ENCODE measurements at places on chromosomes 11 and 22.

- no peak for DNase-seq
Measured at GRCh38 chr11:73237471-73238290, 19.6 kb downstream of the P2RY2 start.

DNA sequence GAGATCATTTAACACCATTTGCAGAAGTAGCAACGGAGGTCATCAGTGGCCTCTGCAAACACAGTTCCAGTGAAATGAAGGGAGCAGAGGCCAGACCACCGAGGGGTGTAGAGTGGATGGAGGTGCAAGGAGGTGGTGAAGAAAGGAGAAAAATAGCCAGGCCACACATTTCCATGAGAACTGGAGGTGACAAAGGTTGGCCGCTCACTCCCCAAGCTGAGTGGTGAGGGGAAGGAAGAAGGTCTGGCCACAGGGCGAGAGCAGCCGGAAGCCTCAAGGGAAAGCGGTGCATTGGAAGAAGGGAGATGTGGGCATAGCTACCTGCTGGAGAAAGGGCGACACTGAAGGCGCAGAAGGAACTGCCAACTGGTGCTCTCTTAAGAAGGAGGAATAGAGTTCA is 20.1 kb upstream of the TMPRSS4 start:
- DNase-seq: no peak

- DNase-seq: no peak
Measured at GRCh38 chr11:47162426-47162825, 14.3 kb downstream of the ARFGAP2 start.

DNA sequence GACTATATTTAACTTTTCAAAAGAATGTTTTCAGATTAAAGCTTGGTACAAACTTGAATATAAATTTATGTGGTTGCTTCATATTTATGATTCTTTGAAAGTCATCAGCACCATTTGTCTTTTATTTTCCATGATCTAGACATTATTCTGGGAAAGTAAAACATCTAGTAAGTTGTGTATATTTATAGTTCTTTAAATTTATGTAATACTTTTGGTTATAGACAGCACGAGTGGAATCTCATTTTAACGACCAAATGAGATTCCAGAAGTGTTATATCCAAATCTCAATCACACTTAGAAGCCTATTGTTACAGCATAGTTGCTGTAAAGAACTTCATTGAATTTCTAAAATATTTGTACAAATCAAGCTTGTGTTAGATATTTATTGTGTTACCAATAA is 212.3 kb downstream of the DDX10 start:
- DNase-seq: no peak

DNA sequence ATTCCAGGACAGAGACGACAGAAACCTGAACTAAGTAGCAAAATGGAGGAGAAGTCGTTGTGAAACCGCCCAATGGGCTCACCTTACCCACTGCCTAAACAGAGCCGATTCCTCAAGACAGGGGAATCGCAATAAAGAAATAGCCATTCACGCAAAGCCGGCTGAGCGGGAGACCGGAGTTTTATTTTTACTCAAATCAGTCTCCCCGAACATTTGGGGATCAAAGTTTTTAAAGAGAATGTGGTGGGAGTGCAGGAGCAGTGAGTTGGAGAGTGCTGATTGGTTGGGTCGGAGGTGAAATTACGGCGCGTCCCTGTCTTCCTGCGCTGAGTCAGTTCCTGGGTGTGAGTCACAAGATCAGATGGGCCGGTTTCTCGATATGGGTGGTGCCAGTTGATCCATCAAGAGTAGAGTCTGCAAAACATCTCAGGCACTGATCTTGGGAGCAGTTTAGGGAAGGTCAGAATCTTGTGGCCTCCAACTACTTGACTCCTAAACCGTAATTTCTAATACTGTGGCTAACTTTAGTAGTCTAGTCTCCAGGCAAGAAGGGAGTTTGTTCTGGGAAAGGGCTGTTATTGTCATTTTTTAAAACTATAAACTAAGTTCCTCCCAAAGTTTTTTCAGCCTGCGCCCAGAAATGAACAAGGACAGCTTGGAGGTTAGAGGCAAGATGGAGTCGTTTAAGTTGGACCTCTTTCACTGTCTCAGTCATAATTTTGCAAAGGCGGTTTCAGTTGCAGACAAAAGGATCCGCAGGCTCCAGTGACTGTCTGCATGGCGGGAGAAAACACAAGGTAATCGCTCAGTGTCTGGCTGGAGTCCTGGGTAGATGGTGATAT is 34.1 kb downstream of the OR4D9 start:
- no peak for DNase-seq

GRCh38 chr11:85127349-85127748 is 499.8 kb downstream of the DLG2 start:
- DNase-seq: no peak

DNA sequence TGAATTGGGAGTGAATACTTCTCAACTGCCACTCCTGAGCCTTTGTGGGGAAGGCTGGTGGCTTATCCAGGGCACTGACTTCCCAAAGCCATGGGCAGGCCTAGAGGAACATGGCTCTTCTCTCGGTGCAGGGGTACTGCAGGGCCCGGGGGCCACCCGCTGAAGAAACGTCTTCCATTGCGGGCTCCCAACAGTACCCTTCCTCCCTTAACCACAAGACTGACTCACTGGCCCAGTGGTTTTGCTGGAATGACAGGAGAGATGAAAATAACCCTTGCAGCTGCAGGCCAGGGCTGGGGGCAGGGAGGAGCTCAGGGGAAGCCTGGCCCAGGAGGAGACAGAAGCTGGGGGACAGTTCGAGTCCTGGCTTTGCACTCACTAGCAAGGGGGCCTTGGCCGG is 13.5 kb downstream of the TXN2 start:
- DNase-seq: no peak

DNA sequence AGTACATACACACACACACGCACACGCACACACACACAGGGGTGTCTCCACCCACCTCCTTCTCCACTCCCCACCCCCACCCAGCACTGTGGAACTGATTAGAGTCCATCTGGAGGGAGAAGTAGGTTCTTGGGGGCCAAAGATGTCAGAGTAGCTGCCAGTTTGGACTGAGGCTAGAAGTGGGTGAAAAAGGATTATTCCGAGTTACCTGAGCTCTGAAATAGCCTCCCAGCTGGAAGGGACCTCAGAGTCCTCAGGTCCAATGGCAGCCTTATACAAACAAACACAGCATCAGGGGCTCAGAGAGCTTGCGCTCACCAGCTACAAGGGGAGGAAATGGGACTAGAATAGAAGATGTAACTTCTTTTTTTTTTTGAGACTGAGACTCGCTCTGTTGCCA is 20.8 kb downstream of the IL10RA start:
- DNase-seq: no peak

DNA sequence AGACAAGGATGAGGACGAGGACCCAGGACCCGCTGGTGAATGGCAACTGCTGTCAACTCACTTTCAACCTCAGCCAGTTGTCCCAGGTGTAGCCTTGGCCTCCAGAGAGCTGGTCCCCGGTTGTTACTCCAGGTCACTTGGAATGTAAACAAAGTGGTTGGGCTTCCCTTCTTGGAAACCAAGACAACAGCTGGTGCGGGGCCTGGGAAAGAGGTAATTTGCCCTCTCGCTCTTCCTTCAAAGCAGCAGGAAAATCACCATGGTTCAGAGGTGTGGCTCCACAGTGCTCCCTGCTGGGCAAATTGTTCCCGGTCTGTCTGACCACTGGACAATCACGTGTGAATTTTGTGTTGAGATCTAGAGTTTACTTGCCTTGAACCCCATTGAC is 15.0 kb downstream of the SLC1A2 start:
- no peak for DNase-seq

GRCh38 chr11:2209900-2210321 is 38.3 kb upstream of the TH start:
- DNase-seq: no peak

DNA sequence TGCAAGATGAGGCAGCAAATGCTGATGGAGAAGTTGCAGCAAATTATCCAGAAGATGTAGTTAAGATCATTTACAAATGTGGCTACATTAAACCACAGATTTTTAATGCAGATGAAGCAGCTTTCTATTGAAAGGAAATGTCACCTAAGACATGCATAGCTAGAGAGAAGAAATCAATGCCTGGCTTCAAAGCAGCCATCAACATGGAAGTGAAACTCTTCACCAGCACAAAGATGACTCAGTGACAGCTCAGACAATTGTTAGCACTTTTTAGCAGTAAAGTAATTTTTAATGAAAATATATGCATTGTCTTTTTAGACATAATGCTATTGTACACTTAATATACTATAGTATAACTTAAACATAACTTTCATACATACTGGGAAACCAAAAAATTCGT is 71.4 kb downstream of the FANCF start:
- DNase-seq: no peak

DNA sequence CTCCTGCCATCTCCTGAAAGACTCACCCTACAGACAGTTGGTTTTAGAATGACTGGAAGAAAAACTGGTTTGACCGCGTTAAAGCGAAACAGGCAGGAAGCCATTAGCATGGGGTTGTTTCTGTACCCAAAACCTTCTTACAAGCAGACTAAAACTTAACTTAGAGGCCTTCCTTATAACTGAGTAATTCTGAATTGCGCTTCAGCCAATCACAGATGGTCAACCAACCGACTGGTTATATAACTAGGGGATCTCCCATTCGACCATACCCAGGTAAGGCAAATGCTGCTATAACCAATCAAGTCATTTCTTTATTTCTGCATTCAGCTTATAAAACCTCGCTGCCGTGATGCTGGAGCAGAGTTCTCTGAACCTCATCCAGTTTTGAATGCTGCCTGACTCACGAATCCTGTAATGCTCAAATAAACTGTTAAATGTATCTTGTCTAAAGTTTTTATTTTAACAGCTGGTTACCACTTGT is 87.8 kb upstream of the DRD2 start:
- no peak for DNase-seq

GRCh38 chr11:127632546-127632945 is 632.0 kb upstream of the KIRREL3 start:
- DNase-seq: no peak

DNA sequence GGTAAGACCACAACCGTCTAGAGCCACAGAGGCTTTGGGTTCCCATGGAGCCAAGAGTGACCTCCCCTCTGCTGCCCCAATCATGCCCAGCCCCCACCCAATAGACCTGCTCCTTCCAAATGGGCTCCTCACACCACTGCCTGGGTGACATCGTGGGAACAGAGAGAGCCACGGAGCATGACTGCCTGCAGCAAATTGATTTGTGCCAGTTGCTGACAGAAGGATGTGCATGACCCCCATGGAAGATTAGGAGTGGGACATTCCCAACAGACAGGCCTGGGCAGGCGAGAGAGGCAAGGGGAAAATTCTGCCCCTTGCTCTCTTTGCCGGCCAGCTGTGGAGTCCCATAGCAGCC is 88.5 kb downstream of the TENM4 start:
- no peak for DNase-seq

- no peak for DNase-seq
Measured at GRCh38 chr11:112459001-112459400, 198.3 kb upstream of the PLET1 start.

DNA sequence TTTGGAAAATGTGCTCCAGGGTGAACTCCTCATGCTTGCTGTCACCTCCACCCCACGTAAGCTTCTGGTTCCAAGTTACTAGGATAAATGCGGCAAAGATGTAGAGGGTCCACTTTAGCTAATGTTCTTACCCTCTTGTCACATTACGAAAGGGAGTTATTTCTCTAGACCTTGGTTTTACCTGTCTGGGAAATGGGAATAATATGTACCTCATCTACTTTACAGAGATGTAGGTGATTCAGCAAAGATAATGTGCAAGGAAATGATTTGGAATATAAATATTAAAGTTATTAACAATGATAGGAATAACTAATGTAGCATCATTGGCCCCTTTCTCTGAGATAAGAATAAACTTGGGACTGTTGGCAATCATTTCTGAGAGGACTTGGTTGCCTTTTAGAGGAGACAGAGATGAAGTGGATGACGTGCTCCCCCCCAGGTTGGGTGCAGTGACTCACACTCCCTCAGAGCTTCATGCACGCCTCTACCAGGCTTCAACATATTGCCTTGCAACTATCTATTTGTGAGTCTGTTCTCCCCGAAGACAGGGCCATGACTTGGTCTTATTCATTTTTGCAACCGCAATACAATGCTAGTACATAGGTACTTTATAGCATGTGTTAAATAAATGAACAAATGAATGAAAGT is 97.1 kb downstream of the ME3 start:
- no peak for DNase-seq

DNA sequence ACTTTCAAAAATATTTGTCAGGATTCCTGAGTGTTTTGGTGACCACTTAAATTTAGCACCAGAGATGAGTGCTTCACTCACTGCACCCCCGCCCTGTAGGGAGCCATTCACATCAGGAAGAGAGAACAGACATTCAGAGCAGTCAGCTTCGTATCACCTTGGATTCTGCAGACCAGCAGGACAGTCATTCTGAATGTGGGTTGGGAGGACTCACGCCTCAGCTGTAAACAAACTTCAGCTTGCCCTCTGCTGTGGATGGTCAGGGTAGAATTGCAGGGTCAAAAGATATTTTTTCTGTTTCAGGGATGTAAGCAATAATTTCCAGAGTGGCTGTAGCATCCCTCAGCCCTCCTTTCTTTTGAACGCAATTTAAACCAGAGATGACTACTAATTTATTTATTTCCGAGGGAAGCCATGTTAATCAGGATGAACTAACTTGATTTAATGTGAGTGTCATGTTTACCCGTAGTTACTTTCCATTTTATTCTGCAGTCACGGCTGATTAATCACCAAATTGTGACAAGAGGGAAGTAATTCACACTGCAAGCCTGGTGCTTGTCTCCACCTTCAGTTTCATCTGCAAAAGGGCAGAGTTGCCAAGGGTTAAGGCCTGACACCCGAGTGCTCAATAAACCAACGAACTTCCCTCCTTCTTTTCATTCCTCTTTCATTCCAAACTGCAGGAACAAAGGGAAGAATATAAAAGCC is 174.2 kb upstream of the DDI1 start:
- DNase-seq: no peak

GRCh38 chr11:65981972-65982823 is 19.8 kb downstream of the EIF1AD start:
- no peak for DNase-seq

- no peak for DNase-seq
Measured at GRCh38 chr11:11732116-11732515, 109.7 kb upstream of the USP47 start.

GRCh38 chr11:27423125-27423524 is 49.5 kb downstream of the LGR4 start:
- DNase-seq: no peak

DNA sequence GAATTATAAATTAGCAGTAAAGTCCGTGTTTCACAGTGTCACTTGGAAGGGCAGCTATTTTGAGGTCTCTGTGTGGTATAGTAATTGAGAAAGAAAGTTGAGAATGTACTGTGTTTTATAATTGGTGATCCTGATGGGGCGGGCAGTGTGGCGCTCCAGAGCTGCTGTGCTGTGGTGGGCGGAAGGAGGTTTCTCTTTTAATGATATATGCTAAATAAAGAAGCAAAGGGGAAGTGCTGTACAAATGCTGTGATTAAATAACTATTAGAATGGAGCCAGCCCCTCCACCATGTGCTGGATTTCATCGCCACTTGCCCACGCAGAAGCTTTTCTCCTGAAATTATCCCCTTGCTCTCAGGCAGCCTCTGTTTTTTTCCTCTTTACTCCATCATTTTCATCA is 24.6 kb downstream of the ATXN10 start:
- DNase-seq: no peak

DNA sequence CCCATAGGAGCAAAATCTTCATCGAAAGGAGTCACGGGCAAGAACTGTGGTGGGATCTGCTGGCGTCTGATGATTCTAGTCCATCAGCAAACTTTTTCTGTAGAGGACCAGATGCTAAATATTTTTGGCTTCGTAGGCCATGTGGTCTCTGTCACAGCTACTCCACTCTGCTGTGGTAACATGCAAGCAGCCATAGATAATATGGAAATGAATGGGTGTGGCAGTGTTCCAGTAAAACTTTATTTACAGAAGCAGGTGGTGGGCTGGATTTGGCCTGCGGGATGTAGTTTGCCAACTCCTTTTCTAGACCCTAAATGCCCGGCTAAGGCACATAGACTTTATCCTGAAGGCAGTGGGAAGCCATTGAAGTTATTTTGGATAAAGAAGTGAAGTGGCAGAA is 32.9 kb downstream of the BMAL1 start:
- no peak for DNase-seq
